ENCODE measurements at places on chromosomes 5 and 9.

DNA sequence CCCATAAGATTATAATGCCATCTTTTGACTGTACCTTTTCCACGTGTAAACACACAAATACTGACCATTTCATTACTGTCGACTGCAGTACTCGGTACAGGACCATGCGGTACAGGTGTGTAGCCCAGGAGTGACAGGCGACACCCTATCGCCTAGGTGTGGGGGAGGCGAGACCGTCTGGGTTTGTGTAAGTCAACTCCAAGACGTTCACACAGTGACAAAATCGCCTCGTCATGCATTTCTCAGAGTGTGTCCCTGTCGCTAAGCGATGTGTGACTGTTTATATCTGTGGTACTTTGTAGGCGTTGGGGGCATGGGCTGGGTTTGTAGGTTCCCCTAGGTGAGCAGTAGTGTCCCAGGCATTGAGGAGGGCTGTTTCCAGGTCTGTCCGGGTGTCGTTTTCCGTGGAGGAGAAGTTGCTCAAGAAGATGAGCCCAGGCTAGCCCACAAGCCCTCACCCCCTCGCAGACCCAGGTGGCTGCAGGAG is 20.3 kb downstream of the NEK6 start:
- peak; percentile 79 for DNase-seq

DNA sequence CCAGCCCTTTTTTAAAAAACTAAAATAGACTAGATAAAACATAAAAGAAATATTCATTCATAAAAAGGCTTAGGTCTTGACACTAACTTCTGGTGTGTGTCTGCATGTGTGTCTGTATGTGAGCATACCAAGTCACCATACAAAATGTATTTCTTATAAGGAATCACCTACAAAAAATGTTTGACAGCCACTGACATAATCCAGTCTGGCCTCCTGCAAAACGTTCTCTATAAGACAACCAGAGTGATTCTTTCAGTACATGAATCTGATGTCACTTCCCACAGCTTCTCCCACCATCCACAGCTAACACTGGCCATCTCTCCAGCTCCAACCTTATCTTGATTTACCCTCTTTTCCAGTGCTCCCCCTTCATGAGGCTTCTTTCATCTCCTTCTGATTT is 192.3 kb downstream of the TLE1 start:
- no peak for DNase-seq

- no peak for DNase-seq
Observed at GRCh38 chr5:141155540-141156374, 5.9 kb downstream of the PCDHB6 start.

DNA sequence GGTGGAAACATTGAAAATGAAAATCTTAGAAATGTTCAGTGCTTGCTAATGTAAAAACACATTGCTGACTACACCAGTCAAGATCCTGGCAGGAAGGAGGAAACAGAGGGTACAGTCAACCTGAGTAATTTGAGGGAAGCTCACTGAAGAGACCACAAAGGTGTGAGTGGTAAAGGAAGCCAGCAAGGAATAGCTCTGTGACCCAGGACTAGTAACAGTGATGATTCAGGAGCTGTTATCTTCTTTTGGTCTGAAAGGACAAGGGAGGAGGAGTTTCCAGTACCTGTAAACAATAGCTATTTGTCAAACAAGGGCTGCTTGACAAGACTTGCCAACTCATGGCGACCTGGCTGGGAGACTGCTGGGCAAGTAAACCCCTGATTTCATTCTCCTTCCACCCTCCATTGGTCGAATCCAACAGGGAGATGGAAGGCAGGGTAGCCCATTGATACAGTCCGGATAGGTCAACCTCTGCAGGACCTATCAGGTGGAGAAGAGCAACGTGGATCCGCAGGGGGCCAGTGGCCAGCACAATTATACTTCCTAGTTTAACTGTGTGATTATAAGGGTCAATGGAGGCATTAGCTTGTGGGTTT is 68.1 kb downstream of the MAMDC2 start:
- no peak for DNase-seq

GRCh38 chr5:126508962-126509279 is 85.7 kb downstream of the GRAMD2B start:
- no peak for DNase-seq

DNA sequence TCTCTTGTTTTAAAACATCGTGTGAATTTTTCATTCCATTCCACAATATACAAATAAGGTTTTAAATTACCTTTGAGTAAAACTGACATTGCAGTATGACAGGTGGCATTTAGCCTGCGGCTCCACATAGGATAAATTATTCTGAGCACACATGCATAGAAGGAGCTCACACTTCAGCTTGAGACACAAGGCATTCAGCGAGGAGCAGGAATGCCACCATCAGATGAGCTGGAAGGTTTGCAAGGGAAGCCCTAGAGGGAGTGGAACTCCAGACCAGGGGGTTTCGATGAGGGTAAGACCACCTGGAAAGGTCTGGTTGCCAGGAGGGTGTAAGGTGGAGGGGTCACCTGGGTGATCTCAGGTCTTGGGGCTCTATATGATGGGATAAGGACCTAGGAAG is 259.0 kb upstream of the ADRA1B start:
- DNase-seq: no peak

DNA sequence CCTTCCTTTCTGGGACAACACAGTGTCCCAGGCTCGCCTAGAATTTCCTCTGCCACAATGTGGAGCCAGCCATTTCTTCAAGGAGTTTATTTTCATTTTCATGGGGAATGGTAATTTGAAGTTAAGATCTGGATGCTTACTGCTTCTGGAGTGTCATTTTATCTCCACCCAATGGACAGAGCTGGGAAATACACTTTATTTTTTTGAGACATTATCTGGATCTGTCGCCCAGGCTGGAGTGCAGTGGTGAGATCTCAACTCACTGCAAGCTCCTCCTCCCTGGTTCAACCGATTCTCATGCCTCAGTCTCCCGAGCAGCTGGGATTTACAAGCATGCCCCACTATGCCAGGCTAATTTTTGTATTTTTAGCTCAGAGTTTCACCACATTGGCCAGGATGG is 12.7 kb upstream of the THG1L start:
- peak; percentile 79 for DNase-seq

GRCh38 chr5:5341531-5342292 is 80.8 kb upstream of the ICE1 start:
- no peak for DNase-seq

- DNase-seq: peak; percentile 91
Observed at GRCh38 chr9:97710356-97711222, 13.4 kb upstream of the XPA start.

GRCh38 chr5:79800979-79801827 is 111.6 kb downstream of the CMYA5 start:
- peak; percentile 24 for DNase-seq

DNA sequence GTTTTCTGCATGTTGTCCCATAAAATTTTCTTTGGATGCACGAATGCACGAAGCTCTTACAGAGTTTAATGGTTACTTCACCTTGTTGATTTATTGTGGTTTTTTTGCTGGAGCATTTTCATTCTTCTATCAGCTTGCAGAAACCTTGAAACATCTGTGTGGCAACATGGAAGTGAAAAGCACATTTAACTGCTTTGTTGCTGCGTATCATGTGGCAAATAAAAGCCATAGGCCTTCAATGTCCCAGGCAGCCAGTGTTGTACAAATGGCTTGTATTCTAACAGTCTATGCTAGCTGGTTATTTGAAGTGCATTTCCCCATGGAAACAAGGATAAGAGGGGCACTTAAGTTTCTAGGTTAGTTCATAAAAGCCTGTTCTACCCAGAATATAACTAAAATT is 42.5 kb upstream of the RASGRF2 start:
- DNase-seq: no peak

DNA sequence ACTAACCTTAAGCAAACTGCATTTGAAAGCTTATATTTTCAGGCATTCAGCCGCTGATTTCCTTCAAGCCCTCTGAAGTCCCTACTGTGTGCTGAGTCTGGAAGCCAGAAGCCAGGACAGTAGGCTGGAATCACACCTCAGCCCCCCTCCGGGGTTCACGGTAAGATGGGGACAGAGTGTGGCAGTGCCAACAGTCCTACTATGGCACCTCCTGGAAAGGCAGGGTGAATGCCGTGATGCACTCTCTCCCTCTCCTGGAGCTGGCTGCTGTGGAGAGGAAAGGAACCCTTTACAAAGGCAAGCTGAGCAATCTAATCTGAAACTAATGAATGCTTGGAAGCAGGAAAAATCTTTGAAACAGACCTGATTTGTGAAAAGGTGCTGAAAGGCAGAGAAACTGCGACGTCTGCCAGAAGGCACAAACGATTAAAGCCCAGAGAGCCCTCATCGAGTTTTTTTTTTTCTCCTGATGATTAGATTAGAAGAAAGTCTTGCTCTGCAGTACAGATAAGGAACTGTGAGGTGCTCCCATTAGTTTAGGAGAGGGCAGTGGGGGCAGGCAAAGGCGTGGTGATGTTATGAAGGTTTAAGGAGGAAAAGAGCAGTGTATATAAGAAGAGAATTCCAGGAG is 21.0 kb downstream of the ANKH start:
- DNase-seq: peak; percentile 47

DNA sequence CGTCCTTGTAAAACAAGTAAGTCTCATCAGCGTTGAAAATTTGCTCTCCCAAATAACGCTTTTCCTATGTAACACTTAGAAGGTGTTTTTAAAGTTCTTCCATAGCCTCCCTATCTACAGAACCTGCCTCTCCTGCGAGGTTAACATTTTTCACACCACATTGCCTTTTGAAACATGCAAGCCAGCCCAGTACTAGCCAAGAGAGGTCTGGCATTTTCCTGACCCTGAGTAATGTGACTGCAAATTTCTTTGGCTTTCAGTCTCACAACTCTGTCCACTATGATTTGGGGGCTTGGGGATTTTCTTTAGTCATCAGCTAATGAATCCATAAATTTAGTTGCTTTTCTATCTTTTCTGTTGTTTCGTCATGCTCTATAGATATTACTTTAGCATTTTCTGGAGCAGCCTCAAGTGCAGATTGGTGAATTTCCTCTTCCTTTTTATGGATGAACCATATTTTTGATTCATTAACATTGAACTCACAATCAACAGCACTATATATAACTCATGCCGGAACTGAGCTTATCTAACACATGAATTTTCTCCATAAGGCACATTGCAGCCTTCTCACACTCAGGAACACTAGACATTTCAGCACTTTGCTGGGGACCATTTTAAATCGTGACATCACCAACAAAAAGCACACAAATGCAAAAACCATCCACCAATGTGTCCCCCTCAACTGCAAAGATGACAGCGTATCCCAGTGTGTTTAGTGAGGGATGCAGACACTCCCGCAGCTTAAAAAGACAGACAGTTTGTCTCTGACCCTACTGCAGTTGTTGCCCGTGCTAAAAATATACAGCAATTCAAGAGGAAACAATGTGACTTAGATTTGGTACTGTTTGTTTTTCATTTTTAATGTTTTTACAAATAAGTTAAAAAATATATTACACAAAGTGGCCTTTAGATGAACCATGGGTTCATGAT is 77.2 kb upstream of the SPATA31C2 start:
- DNase-seq: no peak

- no peak for DNase-seq
Observed at GRCh38 chr9:108815156-108815555, 40.6 kb downstream of the ACTL7B start.

GRCh38 chr9:69079186-69079585 is 43.6 kb downstream of the FXN start:
- no peak for DNase-seq

- no peak for DNase-seq
Observed at GRCh38 chr5:123585871-123586270, 73.9 kb downstream of the CSNK1G3 start.

GRCh38 chr9:127525401-127526188 is 74.3 kb downstream of the LRSAM1 start:
- peak; percentile 71 for DNase-seq

DNA sequence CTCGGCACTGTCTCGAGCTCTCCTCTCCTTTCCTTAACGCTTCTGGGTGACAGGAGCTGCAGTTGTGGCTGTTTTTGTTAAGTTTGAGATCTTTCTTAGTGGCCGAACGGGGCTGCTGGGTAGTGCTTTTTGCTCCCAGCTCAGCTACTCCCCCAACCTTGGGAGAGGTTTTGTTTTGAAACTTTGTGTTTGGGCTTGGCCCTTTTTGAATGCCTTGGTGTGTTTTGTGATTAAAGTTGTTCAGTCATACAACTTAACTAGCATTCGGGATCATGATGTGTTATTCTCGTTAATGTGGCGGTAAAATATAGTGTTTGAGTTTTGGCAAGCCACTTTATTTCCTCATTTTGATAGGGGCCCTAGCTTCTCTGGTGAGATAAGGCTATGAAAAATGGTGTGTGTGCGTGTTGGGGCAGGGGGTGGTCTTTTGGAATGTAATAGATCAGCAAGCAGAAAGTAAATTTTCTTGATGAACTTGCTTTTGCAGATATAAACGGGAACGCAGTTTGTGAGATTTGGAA is 1.1 kb downstream of the KDM3B start:
- peak; percentile 52 for DNase-seq

- no peak for DNase-seq
Observed at GRCh38 chr5:115186794-115187193, 17.1 kb upstream of the TRIM36 start.

DNA sequence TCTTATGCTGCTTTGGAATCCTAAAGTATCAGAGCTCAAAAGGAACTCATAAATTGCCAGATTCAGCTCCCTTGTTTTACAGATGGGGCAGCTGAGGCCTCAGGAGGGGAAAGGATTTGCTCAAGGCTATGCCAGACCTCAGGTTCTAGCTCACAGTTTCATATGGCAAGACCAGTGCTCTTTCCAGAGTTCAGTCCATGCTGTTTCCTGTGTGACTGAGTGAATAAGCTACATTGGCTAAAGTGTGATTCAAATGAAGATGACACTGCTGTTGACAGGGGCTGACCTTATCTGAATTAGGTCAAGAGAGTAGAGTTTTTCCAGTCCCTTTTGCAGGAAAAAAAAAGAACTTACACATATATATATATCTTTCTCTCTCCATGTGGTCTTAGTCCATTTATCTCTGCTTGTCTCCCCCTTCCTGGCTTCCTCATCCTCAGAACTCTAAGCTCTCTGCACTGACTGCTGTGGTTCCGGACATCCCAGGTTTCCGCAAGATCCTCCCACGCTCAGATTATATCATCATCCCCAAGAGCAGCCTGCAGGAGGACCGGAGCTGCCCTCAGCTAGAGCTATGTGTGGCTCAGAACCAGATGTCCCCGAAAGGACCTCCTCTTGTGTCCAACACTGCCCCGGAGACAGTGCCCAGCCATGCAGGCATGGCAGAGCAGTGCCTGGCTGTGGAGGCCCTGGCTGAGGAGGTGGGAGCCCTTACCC is 9.3 kb downstream of the HMGXB3 start:
- DNase-seq: no peak

- no peak for DNase-seq
Observed at GRCh38 chr5:78563621-78564020, 85.0 kb downstream of the LHFPL2 start.

GRCh38 chr9:36162211-36162738 is 6.9 kb upstream of the CCIN start:
- no peak for DNase-seq

DNA sequence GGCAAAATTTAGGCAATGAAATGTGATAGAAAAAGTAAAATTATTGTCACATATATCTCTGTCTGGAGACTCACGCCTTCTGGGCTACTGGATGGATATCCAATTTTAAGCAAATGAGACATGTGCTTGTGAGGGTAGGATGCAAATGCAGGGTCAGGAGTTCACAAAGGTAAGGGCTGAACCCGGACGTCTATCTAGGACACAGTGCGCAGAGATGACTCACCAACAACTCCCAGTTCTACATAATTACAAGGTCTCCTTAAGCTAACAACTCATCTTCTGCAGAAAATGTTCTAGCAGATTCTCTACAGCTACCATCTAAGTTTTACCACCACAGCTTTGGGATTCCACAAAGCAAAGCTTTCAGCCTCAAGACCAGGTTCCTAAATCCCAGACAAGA is 160.5 kb downstream of the ENTREP1 start:
- no peak for DNase-seq

All from hematopoietic multipotent progenitor cell treated with erythropoietin and hydrocortisone succinate and interleukin-3 and kit ligand, for 6 days (in vitro differentiated cells).